ENCODE measurements at places on chromosomes 7 and 10.
A peak's percentile ranks its signal among the peaks of the same experiment; 100 is the strongest.

GRCh38 chr7:27199849-27200760 lies at the start of gene HOXA13:
TSS of gene HOXA13 (minus strand) at chr7:27200091. CDS start at chr7:27200077, 14 bp downstream.
- DNase-seq: peak; percentile 79

DNA sequence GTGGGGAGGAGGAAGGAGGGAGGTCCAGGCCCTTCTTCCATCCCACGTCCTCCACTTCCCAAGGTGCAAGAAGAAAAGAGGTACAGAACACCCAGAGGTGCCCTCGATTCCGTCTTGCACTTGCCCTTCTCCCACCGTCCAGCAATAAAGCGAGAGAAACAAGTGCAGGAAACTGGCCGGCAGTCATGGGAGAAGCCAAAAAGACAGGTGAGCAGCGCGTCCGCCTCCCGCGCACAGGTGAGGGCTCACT lies 1.3 kb downstream of the C10orf95 start:
- DNase-seq: no peak

DNA sequence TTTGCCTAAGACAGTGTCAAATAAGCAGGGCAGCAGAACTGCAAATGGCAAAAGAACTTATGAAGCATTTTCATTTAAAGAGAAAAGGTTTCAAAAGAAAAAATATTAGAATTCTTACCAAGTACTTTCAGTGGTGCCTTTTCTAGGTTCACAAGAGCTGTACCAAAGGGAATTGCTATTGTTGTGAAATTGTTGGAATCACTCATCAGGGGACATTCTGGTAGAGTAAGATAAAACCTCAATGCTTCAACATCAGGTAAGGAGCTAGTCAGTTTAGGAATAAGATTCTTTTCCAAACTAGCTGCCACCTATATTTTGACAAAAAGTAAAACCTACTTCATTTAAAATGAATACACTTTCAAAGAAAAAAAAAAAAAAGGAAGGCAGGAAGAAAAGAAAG lies 85.0 kb downstream of the HERC4 start:
- no peak for DNase-seq

DNA sequence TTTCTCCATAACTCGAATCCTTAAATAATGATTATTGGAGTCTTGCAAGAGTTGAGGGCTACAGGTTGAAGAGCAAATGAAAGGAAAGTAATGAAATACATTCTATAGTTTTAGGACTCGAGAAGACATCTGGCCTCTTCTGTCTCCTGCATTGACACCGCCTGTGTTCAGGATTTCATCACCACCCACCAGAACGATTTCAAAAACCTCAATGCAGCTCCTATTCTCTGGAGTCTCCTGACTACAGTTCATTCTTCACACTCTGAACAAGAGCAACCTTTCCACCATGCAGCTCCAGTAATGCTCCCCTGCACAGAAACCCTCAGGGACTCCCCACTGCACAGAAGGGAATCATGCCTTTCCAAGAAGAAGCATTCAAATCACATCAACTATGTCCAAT lies 5.5 kb downstream of the IL15RA start:
- no peak for DNase-seq

GRCh38 chr7:143392875-143393266 lies 11.7 kb downstream of the ZYX start:
- no peak for DNase-seq

DNA sequence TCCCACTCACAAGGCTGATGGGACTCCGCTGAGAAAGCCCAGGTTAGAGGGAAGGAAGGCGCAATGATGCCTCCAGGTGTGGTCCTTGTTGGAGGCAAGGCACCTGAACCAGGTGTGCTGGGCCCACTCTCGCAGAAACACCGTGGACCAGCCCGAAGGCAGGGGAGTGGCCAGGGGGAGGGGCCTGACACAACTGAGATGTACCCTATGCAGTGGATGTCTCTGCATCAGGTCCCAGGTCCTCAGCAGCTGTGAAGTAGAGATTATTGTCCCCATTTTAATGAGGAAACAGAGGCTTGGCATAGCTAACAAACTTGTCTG lies 32.0 kb downstream of the GBX1 start:
- DNase-seq: no peak

- no peak for DNase-seq
These were observed 92.9 kb upstream of the ZNF804B start for GRCh38 chr7:88666626-88667025.

DNA sequence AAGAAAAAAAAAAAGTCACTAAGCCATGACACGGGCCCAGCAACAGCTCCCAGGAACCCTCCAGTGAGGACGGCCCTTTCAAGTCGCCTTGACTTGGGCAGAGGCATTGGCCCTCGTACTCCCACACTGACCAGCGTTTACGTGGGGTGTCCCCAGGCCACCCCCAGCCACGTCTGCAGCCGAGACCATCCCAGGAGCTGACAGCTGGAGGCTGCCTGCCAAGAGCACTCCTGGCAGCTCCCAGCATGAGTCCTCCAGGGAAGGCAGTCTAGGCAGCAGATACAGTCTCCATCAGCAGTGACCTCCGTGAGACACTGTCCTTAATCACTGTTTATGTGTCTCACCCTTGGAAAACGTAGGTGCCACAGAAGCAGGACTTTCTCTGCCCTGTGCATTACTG lies 86.5 kb downstream of the PROSER2 start:
- DNase-seq: no peak
